ENCODE measurements at places on chromosomes 7 and 10.
A peak's percentile ranks its signal among the peaks of the same experiment; 100 is the strongest.

DNA sequence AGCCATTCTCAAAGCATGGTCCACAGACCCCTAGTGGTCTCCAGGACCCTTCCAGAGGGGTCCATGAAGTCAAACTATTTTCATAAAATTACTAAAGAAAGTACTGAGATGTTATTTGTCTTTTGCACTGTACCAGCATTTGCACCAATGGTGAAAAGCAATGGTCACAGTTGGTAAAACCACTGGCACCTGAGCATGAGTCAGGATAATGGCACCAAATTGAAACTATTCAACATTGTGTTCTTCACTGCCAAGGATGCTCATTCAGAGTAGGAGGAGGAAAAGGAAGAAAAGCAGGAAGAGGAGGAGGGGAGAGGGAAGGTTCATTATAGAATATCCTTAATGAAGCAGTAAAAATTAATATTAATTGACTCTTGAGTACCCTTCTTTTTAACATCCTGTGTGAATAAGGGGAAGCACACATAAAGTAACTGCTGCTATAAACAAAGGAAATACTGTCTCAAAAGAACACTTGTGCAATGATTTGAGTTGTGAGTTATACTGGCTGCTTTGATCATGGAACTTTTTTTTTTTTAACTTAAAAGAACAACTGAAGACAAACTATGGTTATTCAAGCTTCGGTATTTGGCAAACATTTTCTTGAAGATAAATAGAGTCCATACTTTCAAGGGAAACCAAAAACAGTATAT is 60.2 kb downstream of the MPP7 start:
- no peak for DNase-seq

- no peak for DNase-seq
Measured at GRCh38 chr10:99410876-99411275, 19.5 kb downstream of the GOT1 start.

DNA sequence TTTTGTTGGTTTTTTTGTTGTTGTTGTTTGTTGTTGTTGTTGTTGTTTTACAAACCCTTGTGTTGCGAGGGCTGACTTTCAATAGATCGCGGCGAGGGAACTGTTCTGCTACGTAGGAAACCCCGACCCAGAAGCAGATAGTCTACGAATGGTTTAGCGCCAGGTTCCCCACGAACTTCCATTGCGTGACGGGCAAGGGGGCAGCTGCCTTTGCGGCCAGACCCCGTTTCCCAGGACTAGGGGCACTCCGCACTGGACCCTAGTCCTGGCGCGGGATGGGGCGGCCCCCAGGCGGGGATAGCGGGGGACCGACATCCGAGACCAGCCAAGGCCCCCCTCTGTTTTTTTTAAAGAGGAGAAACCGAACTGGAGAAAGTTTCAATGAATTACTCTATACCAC is 119.6 kb downstream of the LRRTM3 start:
- DNase-seq: no peak

- no peak for DNase-seq
Measured at GRCh38 chr10:80612261-80612660, 74.6 kb downstream of the SH2D4B start.

DNA sequence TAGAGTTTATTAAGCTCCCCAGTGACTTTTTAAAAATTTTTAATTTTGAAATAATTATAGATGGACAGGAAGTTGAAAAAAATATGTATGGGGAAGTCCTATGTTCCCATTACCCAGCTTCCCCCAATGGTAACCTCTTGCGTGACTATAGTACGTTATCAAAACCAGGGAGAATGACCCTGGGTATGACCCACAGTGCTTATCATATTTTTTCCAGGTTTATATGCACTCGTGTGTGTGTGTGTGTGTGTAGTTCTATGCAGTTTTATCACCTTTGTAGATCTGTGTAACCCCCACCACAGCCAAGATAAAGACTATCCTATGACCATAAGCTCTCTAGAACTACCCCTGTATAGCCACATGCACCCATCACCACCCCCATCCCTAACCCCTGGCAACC is 72.8 kb downstream of the TBXAS1 start:
- DNase-seq: no peak

- no peak for DNase-seq
Measured at GRCh38 chr10:19993714-19994315, 177.6 kb downstream of the PLXDC2 start.

GRCh38 chr7:90298145-90299038 is 22.7 kb downstream of the FAM237B start:
- no peak for DNase-seq

GRCh38 chr10:29604291-29604825 is 30.4 kb downstream of the SVIL start:
- no peak for DNase-seq

GRCh38 chr10:13234172-13234571 is at the start of gene UCMA:
Gene UCMA (minus strand): TSS chr10:13234374. CDS start chr10:13234258, 116 bp downstream.
- no peak for DNase-seq

DNA sequence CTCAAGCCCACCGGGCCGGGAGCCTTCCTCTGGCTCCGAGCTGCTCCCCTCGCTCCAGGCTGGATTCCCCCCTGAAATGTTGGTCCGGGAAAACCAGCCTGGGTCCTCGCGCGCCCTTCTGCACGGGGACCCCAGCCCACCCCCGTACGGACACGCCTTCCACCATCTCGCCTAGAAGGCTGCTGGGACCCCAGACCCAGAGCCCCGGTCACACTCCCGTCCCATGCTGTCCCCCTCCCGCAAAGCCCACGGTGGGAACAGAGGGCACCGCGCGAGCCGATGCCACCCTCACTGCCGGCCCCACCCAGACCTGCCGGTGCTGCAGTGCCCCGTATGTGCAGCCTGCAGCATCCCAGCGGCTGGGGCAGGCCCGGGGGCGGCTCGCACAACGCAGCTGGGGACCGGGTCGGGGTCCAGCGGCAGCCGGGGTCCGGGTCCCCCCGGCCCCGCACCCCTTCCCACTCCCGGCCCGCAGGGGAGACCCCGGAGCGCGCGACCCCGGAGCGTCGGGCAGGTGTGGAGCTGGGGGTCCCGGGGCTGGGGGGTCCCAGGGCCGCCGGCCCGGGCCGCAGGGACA is 871 bp downstream of the SPOCK2 start:
- peak; percentile 43 for DNase-seq

- DNase-seq: peak; percentile 72
Measured at GRCh38 chr10:102230264-102230860, 4.3 kb downstream of the ELOVL3 start.

DNA sequence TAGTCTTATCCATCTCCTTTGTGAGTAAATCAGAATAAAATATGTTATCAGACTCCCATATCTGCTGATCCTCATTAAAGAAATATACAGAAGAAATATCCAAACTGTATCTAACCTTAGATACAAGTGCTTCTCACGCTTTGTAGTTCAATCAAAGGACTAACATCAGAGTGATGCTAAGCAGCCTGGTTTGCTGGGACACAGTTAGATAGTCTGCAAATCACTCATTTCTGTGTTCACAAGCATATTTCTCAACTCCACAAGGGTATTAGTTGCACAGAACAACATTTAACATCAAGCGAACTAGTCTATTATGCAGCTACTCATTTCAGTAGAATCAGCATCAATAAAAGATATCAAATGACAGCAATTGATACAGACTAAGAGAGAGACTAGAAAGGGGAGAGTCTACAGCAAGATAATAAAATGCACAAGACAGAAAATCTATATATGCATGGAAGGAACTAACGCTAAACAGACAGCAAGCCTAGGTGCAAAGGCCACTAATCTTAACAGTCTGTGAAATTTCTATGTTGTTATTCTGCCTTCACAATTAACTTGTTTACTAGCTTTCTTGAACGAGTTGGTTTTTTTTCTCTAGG is 30.0 kb downstream of the DNAJC12 start:
- no peak for DNase-seq

GRCh38 chr7:111388912-111389311 is 173.4 kb downstream of the IMMP2L start:
- no peak for DNase-seq
